MG63 (cell line): ENCODE measurements at places on chromosomes 2 and 18. TPM values are rescaled to one million over a fixed set of nuclear protein-coding genes. Genes with fewer than 3 reads are reported as not detected.

Gene IL36G
- not detected in 2 replicates for total RNA-seq

Gene CENPA
- total RNA-seq, result 19.8 and 24.5 TPM in 2 replicates

Gene CGREF1
- 21.6 and 29.1 TPM in 2 replicates for total RNA-seq

Gene CCDC74B
- total RNA-seq, result 0.54 and 3.9 TPM in 2 replicates

Gene CCL20
- total RNA-seq, result 1.5 TPM in 1 of 2 replicates, not detected in the other

Gene FAM98A
- total RNA-seq, result 31.1 and 37.5 TPM in 2 replicates

Gene GALR1
- total RNA-seq, result not detected in 2 replicates

Gene ARMC9
- total RNA-seq, result 15.2 and 51.5 TPM in 2 replicates

Gene PTGR3
- 8.0 and 21.6 TPM in 2 replicates for total RNA-seq

Gene NEU4
- total RNA-seq, result not detected in 2 replicates

Gene SERPINB3
- total RNA-seq, result not detected in 2 replicates

Gene M1AP
- not detected in 2 replicates for total RNA-seq

Gene KIF5C
- total RNA-seq, result 0.13 and 0.96 TPM in 2 replicates

Gene C2orf15
- not detected in 2 replicates for total RNA-seq

Gene PLA2R1
- total RNA-seq, result 0.36 and 1.6 TPM in 2 replicates

Gene CYP1B1
- total RNA-seq, result 21.1 and 27.7 TPM in 2 replicates

Gene GPR45
- total RNA-seq, result not detected in 2 replicates

Gene CDH20
- not detected in 2 replicates for total RNA-seq

Gene ITGA6
- total RNA-seq, result 4.3 TPM in 2 replicates

Gene ATAD2B
- 2.9 and 4.5 TPM in 2 replicates for total RNA-seq
